ENCODE measurements at places on chromosomes 3 and 15. TPM values are rescaled to one million over a fixed set of nuclear protein-coding genes. Genes with fewer than 3 reads are reported as not detected.

Gene LRTM1
- not detected for total RNA-seq

Gene MCF2L2
- total RNA-seq: 2.6 TPM

Gene IGSF10
- not detected for total RNA-seq

DNA sequence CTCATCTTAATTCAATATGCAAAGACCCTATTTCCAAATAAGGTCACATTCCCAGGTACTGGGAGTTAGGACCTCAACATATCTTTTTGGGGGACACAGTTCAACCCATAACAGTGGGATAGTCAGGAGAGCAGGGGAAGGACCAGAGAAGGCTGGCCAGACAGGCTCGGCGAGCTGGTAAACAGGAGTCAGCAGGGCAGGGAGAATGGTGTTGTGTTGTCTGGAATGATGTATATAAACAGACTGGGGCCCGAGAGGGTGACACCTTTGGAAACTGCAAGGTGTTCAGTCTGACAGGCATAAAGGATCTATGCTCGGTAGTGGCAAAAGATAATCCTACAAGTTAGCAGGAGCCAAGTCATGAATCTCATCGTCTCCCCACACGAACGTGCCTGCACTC is 10.1 kb upstream of the PPP1R2 start:
- no peak for DNase-seq

GRCh38 chr3:139533781-139534454 is 5.6 kb downstream of the RBP1 start:
- DNase-seq: peak; percentile 27

DNA sequence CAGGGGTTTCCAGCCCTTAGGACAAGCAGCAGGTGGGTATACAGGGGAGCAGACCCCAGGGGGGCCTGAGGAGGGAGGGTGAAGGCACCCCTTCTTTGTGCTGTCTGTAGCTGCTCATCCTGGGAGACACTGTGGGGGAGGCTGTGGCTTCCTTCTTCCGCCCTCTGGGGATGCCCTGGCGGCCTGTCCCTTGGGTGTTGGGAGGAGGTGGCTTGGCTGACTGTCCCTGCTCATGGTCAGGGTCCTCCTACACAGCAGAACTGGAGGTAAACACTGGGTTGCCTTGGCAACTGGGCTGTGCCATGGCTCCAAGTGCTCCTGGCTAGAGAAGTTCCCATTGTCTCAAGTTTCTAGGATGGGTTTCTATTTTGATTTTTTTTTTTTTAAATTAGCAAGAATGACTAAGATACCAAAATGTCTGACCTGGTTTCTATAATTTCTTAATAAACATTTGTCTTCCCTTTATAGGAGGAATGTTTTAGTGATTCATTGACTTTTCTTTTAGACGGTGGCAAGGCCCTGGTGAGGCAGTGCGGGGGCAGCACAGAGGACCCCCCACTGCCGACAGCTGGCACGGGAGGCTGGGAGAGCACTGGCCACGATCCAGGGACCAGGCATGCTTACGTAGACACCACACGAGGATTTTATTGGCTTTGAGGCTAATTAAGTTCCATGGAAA is 12.4 kb downstream of the KLF13 start:
- peak; percentile 80 for DNase-seq

DNA sequence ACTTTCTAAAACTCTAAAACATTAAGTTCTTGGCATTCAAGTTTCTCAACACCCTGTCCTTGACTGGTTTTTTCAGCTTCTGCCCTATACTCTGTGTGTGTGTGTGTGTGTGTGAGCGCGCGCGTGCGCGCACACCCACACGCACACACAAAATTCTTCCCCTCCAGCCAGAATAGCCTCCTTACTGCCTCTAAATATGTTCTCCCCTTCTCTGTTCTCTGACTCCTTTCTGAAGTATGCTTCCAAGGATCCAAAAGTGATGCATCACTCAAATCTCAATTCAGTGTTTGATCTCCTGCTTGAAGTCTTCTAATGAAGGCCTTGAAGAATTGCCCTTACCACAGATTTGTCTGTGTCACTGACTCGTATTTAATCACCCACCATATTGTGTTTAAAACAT is 129.8 kb downstream of the SLC25A26 start:
- no peak for DNase-seq

- no peak for DNase-seq
Measured at GRCh38 chr3:28348265-28348628, 274 bp upstream of the ZCWPW2 start.

GRCh38 chr3:47603332-47603731 is 24.7 kb upstream of the CSPG5 start:
- DNase-seq: no peak

GRCh38 chr3:158106766-158107471 is 699 bp upstream of the SHOX2 start:
- peak; percentile 25 for DNase-seq

- no peak for DNase-seq
Measured at GRCh38 chr3:160569894-160570652, 4.7 kb upstream of the KPNA4 start.

Data from MCF 10A (cell line).